Cortex of kidney (tissue), 1 donor: ENCODE measurements at places on chromosomes 11 and 22.

GRCh38 chr11:92793189-92793588 lies 176.3 kb upstream of the MTNR1B start:
- no peak for DNase-seq

- no peak for DNase-seq
Observed at GRCh38 chr11:843818-844692, 1.4 kb downstream of the TSPAN4 start.

GRCh38 chr11:128179512-128179911 lies 407.8 kb downstream of the ETS1 start:
- no peak for DNase-seq

DNA sequence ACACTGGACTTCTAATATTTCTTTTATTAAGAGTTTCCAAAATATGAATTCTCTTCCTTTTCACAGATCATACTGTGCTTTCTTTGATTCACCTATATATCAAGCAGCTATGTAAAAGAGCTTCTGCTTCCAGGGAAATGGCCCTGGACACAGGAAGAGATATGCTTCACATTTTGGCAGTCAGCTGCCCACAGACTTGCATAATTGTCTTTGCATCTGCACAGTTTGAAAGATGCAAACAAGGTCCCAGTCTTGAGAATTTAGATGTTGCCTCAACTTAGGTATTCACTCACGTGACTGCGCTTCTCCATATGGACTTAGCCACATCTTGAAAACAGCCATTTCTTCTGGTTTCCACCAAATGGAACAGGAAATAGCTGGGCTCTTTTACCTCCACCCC lies 92.3 kb upstream of the POU2AF2 start:
- no peak for DNase-seq

DNA sequence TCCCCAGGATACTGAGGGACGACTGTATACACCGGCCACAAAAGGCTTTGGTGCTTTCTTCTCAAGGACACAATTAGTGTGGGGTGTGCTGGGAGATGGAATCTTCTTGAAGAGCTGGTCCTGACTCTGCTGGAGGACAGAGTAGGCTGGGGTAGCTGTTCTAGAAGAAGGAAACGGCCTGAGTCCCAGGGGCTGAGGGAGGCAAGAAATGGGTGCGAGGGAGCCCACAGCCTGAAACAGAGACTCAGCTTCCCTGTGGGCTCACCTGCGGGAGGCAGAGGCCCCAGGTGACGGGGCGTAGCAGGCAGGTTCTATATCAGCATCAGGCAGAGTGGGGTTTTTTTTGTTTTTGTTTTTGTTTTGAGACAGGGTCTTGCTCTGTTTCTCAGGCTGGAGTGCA lies 36.6 kb downstream of the PARVG start:
- no peak for DNase-seq

GRCh38 chr11:69918938-69919650 lies 99.9 kb upstream of the FGF3 start:
- no peak for DNase-seq

DNA sequence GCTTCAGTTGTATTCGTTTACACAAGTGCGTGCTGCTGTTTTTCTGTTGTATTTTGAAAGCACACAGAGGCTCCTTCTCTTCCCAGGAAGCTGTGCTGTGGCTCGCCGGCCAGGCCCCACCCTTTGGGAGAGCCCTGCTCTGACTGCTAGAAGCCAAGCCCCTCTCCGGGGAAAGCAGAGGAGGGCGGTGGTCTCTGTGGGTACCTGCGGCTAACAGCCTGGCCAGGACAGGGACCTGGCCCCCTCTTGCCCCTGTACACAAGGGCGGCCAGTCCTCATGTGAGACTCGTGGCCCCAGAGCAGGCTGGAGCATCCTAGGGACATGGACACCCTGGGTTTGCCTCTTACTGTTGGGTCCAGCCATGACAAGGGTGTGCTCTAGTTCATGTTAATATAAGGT lies 14.8 kb downstream of the MOB2 start:
- DNase-seq = no peak

- no peak for DNase-seq
Observed at GRCh38 chr11:16738947-16739815, 734 bp downstream of the C11orf58 start.

DNA sequence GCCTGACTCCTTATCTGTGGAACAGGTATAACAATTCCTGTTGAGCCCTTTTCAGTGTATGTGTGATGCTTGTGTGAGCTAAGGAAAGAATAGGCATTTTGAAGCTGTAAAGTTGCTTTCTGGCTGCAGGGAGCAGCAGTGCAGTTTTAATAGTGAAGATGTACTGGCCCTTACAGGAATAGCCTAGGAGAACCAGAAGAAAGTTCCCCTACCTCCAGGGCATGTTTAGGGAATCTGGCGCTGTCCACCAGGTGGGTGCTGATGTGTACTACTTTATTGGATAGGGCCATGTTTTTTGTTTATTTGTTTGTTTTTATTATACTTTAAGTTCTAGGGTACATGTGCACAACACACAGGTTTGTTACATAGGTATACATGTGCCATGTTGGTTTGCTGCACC lies 11.5 kb downstream of the BMAL1 start:
- no peak for DNase-seq

DNA sequence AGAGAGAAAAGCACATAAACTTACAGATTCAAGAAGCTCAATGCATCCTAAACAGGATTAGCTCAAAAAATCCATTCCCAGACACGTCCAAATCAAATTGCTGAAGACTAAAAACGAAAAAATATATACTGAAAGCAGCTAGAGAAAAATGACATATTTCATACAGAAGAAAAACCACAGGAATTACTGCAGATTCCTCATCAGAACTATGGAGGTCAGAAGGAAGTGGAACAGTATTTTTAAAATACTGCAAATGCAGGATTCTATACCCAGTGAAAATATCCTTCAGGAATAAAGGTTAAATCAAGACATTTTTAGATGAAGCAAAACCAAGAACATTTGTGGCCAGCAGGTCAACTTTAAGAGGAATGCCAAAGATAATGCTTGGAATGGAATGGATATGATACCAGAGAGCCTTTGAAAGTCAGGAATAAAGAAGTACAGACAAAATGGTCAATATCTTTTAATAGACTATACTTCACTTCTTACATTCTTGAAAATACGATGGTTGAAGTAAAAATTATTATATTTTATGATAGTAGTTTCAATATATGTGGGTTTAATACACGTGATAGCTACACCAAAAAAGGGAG lies 352.9 kb downstream of the CTTN start:
- no peak for DNase-seq

DNA sequence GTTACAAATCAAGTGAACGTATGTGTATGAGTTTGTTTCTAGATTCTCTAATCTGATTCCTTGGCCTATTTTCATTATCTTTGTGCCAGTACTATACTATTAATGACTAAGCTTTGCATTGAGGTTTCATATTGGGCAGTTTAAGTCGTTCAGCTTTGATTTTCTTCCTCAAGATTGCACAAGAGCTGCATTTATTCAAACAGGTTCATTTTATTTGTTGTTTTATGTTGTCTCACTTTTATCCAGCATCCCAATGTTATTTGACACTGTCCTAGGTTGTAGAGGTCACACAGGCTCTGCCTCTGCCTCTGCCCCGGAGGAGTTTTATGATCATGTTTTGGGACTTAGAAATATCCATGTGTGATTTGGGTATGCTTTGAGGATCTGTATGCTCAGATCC lies 79.8 kb downstream of the TEAD1 start:
- no peak for DNase-seq

DNA sequence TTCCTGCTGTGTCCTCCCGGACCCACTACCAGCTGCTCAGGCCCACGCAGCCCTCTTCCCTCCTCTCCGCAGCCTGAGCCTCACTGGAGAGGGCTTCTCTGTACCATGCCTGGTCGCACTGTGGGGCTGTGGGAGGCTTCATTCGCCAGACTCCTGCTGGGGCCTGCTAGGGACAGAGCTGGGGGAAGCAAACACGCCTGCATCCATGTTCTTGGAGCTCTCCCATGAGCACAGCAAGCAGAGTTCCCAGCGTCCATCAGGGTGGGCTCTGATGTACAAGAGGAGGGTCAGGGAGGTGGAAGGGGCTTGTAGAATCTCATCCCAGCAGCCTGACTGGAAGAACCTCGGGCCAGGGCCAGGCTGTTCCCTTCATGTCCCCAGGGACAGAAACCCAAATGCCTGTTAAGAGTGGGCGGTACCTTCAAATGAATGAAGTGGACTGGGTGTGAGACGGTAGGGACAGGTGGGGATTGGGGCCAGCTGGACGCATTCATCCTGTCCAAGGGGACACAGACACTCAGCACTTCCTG lies 59.9 kb downstream of the MPPED1 start:
- no peak for DNase-seq

- no peak for DNase-seq
Observed at GRCh38 chr22:42177891-42178336, 47.3 kb upstream of the CYP2D6 start.

- no peak for DNase-seq
Observed at GRCh38 chr11:80862011-80862410, 1421.2 kb upstream of the TENM4 start.

- DNase-seq = no peak
Observed at GRCh38 chr11:271319-271715, 6.9 kb upstream of the NLRP6 start.

DNA sequence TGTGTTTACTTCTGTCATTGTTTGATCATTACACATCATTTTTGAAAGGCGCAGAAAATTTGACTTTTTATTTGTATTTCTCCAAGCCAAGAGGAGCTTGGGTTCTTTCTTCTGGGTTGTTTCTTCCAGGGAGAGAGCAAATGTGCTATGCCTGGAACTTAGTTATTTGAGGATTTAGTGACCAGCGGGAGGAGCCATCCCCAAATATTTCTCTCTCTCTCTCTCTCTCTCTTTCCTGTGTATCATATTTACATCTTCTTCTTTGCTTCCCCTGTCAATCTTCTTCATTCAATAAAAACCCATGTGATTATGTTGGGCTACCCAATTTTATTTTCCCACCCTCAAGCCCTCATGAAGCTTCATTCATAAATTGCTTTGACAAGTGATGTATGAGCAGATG lies 534.5 kb downstream of the LRRC4C start:
- no peak for DNase-seq

- no peak for DNase-seq
Observed at GRCh38 chr11:16977994-16978315, 36.3 kb downstream of the PLEKHA7 start.
